ENCODE measurements at places on chromosomes 4 and X.

DNA sequence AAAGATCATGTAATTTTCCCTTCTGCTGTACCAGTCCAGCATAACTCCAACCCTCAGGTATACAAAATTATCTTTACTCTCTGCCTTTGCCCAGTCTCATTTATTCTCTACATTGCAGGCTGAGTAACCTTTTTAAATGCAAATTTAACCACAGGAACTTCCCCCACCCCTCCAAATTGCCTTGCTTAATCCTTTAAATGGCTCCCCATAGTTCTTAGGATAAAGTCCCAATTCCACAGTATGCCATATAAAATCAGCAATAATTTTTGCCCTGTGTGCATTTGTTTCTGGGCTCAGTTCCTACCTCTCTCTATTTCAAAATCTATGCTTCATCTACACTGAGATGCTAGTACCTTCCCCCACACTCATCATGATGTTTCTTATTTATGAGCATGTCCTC, 879.7 kb downstream of the RPA4 start:
- no peak for DNase-seq

GRCh38 chr4:76611616-76612207, 176.7 kb downstream of the SHROOM3 start:
- DNase-seq: no peak

DNA sequence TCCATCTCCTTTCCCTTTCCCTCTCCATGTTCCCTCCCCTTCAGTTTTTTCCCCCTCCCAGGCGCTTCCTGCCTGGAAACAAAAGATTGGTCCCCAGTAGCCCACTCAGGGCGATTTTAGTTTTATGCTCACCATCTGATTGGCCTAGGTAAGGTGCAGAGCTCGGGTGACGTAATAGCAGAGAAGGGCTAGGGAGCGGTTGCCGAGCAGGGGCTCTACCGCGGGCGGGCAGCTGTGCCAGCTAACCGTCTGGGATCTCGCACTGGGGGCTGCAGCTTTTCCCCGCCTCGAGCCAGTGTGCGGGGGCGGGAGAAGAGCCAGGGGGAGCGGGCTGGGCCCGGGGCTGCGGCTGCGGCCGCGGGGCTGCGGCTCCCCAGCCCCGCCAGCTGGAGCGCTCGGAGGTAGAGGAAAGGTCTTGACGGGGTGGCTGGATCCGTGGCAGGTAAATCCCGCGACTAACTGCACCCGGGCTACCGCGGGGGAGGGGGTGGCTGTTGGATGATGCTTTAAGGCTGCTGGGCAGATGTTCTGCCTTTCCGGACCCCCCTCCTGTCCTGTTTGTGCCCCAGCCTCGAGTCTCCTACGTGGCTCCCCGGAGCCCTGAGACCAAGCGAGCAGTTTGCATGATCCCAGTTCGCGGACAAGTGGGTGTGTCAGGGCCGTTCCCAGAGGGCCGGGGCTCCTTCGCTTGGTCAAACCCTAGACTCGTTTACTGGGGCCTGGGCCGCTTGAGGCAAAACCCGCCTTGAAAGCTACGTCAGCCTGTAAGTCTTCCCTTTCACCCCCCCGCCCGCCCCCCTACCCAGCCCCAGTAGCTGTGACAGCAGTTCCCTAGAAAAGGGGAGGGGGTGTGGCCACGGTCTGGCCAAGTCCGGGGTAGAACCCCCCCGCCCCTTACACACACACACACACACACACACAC, at the start of gene PAK3:
Gene PAK3 (plus strand): TSS at position 218 of the 922 bp plus-strand sequence. CDS start 26,913 bp downstream, outside the sequence.
- peak; percentile 89 for DNase-seq

DNA sequence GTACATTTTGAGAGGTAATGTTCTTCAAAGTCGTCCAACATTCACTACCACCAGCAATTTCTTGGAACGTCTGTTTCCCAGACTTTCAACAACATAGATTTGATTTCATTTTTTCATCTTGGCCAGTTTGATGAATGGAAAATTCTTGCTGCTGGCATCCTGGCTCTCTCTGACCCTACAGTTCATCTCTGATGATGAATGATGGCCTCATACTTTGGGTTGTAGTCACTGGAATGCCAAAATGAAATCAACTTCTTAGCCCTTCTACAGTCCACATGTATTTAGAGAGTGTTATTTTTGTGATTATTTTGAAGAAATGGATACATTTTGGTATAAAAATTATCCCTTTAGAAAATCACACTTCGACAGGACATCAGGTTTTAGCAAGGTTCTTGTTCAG, 8.8 kb downstream of the CHST7 start:
- DNase-seq: no peak

DNA sequence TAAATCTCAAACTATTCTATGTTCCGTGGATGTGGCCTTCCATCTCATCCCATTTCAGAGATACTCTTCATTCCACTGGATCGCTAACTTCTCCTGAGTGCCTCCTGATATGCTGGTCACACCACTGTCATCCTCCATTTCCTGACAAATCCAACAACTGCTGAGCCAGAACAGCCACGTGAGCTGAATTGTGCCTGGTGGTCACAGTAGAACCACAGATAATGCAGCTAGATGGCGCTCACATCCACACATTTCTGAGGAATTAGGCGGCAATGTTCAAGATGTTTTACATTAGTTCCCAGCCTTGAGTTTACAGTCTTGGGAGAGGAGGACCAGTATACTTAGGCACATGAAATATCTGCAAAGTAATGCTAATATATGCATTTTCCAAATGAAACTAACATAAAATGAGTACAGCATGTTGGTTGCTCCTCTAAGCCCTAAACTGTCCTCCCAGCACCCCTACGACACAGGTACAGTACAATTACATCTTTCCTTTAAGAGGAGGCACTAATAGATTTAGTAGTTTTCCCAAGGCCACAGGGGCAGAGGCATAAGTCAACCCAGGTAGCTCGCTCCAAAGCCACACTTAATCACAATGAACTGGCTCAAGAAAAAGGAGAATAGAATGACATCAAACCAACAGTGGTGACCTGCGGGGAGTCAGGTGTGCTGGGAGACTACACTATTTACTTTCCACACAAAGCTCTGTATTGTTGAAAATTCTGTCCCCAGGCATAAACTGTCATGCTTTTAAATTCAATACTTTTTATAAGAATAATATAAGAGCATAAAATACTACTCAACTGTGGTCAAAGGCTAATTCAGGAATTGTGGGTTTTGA, 134.2 kb downstream of the CHIC2 start:
- DNase-seq: peak; percentile 80

DNA sequence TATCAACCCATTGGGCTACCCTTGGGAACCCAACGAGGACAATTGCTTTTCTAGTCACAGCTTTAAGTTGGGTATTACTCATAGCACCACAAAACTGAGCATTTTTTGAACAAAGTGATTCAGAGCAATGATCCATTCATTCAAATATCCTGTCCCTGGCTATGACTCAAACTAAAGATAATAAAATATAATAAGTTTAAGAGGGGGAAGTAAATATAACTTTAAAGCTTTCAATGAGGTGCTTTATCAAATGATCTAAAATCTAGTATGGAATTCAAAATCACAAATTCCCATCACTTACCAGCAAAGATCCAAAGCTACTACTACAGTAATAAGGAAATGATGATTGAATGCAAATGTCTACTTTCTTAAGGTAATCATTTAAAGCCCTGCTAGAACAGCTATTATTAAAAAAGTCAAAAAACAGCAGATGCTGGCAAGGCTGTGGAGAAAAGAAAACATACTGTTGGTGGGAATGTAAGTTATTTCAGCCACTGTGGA, 39.8 kb upstream of the S100G start:
- DNase-seq: no peak

- DNase-seq: no peak
These were observed 10.5 kb upstream of the XG start for GRCh38 chrX:2741386-2741785.

DNA sequence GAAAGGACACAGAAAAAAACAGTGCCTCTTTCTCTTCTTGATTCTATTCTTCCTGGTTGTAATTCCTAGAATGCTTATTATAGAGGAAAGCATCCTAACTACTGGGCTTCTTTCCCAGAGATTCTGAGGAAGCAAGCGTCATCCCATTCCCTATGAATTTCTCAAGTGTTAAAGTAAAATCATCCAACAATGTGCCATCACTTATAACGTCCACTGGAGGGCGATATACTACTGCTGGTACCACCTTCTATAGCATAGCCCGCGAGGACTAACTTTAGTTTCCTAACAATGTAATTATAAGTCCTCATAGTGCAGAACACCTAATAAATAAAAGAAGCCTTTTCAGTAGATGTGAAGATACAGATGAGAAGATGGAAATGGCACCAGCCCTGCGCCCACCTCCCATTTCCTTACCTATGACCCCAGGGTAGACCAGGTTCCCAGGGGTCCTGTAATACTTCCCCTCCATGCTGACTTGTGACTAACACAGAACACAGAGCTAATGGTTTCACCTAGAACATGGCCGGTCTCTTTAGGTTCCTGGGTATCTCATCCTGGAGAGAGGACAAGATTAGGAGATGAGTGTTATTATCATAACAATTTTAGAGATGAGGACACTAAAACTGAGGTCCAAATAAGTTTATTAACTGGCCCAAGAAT, 4.2 kb downstream of the CENPVL3 start:
- DNase-seq: peak; percentile 26

GRCh38 chr4:124483048-124483906, 229.3 kb downstream of the ANKRD50 start:
- peak; percentile 45 for DNase-seq

GRCh38 chrX:100812216-100813158, 7.7 kb upstream of the CSTF2 start:
- DNase-seq: peak; percentile 35

DNA sequence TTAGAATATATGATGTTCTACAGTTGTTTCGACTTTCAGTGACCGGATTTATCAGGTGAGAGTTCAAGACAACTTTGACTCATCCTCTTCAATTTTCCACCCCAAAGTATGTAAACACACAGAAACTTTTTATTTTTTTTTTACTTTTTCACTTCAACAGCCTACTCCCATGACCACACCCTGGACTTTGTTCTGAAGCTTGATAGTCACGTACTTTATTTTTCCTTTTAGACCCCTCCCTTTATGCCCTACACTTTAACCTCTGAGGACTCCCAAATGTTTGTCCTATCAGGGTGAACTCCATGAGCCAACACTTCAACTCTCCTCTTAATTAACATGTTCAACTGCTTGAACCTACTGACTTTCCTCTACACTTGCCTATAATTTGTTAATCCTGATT, 2.5 kb upstream of the DDX60 start:
- no peak for DNase-seq

DNA sequence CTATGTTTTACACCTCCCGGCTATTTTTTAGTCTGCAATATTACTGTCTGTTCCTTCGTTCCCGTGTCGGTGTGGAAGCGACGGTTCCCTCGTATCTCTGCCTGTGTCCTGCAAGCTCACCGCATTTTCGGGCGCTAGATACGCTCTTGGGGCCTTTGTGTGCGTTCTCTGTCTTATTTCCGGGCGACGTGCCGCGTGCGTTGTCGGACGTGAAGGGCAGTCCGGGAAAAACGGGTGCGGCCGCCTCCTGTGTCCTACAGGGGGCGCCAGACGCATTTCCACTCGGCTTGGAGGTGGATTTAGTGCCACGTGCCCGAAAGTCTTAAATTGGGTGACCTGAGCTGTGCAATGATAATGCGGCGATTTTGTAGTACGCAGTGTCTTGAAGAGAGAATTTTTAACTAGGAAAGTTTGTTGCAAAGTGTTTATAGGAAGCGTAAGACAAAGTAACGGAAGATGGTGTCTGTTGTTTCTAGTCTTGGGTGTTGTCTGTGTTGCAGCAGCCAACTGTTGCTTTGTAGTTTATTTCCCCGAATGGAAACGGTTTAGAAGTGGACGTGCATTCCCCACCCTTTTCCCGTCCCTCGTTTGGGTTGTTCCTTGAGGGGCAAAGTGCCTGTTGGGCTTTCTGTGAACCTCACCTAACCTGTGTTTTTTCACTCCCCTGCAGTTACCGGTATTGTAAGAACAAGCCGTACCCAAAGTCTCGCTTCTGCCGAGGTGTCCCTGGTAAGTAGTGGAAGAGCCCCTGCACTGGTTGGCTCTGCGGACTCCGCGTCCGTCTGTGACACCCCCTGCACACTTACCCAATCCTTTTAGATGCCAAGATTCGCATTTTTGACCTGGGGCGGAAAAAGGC, 720 bp downstream of the RPL10 start:
- peak; percentile 70 for DNase-seq

GRCh38 chr4:40247350-40247749, 50.5 kb downstream of the RHOH start:
- DNase-seq: no peak

- DNase-seq: peak; percentile 69
These were observed 78.1 kb downstream of the RLIM start for GRCh38 chrX:74536152-74536831.

GRCh38 chr4:112327965-112328733, 31.0 kb downstream of the ALPK1 start:
- DNase-seq: no peak

- DNase-seq: no peak
These were observed 22.1 kb downstream of the DOK7 start for GRCh38 chr4:3485011-3485791.

- DNase-seq: no peak
These were observed 208.6 kb downstream of the SPOCK3 start for GRCh38 chr4:167025670-167026069.

GRCh38 chr4:78654807-78655206, 103.2 kb downstream of the ANXA3 start:
- no peak for DNase-seq

GRCh38 chrX:154477891-154478477, 1.1 kb downstream of the LAGE3 start:
- peak; percentile 24 for DNase-seq

- no peak for DNase-seq
These were observed 12.8 kb upstream of the TSPAN7 start for GRCh38 chrX:38548508-38548907.

DNA sequence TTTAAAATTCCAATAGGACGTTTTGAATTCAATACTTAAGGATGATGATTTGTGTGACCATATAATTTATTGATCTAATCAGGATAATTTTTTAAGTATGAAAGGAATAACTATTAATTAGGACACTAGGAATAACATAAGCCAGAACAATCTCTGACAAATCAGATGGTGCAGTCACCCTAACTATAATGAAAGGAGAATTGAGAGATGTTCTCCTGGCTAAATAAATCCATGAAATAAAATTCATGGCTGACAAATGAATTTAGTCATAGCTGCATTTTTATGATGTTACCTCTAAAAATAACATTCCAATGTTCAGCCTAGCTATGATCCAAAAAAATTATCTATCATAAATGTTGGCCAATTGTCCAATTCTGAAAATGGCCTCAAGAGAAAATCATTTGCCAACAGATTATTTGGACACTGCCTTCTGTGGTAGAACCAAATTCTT, 190.6 kb upstream of the NEIL3 start:
- no peak for DNase-seq

Data from H9 (cell line).